ENCODE measurements at places on chromosomes 2 and 18.

GRCh38 chr2:218805627-218806026 is 23.7 kb downstream of the CYP27A1 start:
- DNase-seq = no peak

GRCh38 chr2:2640371-2640770 is 309.3 kb upstream of the MYT1L start:
- no peak for DNase-seq

DNA sequence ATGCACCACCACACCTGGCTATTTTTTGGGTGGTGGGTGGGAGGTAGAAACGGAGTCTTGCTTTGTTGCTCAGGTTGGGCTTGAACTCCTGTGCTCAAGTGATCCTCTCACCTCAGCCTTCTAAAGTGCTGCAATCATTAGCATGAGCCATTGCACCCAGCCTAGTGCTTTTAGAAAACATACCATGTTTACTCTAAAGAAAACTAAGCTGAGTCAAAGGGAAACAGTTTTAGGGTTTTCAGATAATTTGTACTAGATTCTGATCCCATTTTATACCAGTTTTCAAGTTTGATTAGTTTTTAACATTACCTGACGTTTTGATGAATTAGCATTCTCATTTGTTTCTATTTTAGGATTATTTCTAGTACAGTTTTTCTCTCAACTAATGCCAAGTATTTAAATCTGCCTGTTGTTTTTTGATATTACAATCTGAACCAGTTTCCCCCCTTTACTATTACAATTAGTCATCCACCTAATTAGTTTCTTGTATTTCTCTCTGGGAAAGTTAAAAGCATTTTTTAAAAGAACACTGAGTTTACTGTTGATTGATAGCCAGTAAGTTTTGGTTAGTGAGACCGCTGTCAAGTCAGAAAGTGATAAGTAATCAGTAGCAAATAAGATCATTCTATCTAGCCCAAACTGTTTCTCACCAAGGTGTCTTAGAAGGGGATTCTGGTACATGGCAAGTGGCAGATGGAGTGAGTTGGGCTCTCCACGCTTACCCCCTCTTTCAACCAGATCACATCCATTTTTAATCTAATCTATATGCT is 24.2 kb upstream of the TBR1 start:
- DNase-seq = no peak

DNA sequence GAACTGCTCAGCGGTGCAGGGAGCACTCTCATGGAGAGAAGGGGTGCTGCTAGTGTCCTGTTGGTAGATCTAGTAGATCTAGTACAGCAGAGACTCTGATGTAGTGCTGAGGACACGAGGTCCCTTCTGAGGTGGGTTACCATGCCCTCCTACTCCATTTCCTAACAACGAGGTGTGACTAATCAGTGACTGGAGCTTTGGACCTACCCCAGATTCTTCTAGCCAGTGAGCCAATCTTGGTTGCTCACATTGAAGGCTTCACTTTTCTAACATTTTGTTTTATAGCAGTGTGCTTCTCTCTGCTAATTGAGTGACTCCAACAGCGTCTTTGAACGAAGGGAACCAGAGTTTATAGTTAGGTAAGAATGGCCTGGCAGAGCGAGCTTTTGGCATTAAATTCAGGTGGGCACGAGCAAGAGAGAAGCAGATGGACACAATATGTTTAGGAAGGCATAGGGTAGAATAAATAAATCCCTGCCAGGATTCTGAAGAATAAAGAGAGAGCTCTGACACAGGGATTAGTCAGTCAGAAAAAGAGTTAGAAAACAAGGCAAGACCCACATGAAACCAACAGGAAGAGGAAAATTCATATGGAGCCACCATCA is 306.0 kb upstream of the RAB12 start:
- DNase-seq = no peak

Measured in progenitor cell of endocrine pancreas (in vitro differentiated cells).